ENCODE measurements at places on chromosomes 2 and 18.

DNA sequence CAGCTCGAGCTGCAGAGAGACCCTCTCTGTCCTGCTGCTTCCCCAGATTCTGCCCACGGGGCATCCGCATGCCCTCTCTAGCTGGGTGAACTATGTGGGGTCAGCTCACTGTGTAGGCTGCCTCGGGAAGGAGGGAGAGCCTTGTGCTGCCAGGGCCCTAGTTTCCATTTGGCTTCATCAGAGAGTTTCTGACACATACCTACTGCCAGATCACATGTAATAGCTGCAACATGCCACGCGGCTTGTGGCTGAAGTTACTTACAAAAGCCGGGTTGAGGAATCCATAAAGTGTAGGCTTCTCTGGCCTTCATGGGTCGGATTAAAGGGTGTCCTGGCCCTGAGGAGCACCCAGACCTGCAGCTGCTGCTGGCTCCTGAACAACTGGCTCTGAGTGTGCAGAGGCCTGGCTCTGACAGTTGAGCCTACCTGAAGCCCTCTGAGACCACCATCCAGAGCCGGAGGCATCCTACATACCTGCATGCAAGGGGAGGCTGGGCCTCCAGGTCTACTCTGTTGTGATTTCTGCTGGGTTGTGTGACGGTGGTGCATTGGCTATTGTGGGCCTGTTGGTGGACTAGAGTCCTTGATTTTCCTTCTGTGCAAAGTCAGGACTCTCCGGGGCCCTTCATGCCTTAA, 130.0 kb downstream of the SH3RF3 start:
- DNase-seq, result no peak

DNA sequence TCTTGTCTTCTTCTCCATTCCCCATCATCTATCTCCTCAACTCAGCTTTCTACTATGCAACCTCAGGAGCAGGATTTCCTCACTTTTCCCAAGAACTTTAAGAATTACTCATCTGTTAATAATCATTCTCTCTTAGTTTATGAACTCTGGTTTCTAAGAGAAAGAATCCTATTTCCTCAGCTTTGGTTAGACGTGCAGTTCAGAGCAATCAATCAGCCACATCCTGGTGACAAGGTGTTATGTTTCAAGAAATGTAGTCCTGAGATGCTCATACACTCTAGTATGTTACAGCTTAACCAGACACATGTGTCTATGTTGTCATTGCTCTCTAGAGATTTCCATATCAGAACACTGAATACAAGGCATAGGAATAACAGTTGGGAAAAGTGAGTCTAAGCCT, 277.9 kb downstream of the MBD2 start:
- no peak for DNase-seq

- no peak for DNase-seq
Measured at GRCh38 chr2:229832510-229832898, 89.3 kb downstream of the TRIP12 start.

DNA sequence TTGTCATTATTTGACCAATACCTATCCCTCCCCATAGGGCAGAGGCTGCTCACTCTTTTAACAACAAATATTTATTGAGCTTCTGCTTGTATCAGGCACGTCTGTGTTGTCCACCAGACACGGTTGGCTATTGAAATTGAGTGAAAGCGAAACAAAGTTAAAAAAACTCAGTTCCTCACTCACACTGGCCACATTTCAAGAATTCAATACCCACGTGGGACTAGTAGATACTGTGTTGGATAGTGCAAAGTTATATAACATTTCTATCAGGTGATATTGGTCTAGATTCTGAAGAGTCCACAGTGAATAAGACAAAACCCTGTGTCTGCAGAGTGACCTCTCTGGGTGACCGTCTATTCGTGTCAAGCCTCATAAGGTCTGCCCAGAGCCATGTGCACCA, 43.9 kb upstream of the GALR1 start:
- no peak for DNase-seq

DNA sequence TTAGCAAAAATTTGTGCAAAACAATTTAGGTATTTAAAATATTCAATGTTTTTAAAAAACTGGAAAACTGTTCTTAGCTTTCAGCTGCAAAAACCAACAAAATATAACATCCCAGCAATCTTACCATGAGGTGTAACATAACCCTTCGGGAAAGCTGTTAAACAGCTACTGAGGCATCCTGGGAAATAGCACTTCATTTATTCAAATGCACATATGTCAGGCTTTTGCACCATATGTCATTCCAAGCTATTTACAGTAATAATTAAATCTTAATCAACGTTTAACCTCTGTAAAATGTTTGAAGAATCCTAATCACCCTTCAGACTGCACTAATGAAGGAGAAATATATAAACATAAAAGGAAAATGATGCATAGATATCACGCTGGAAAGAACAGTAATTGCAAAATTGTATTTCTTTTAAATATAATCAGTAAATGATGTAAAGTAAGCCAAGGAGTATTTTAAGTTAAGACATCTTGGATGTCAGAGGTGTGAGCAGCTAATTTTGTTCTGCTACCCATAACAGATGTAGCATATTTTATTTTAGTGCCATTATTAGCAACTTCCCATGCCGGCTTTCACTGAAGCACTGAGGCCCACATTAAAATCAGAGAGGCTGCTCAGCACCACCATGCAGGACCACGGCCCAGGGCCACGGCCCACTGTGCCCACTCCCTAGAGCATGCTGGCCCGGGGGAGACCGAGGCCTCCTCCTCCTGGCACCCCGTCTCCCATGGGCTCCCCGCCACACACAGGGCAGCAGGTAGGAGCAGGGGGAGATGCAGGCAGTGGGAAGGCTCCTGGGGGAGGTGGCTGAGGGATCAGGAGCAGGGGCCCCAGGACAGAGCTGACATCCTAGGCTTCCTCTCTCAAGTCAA, 30.9 kb downstream of the EMX1 start:
- DNase-seq, result no peak

DNA sequence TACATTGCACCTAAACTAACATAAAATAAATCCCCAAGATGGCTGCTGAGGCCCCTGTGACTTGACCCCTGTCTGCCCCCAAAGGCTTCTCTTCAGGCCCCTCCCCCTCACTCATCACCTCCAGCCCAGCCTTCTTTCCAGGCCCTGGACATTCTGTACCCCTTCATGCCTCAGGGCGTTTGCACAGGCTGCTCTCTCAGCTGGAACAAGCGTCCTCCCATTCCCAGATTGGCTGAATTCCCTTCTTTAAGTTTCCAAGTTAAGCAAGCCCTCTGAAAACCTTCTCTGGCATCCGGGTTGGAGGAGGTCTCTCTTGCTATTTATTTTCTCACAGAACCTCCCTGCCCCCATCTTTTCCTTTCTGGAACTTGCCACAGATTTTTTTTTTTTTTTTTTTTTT, 165.2 kb upstream of the BCL2L11 start:
- DNase-seq, result no peak

- DNase-seq, result no peak
Measured at GRCh38 chr18:12068950-12069320, 24.7 kb upstream of the ANKRD62 start.

- DNase-seq, result no peak
Measured at GRCh38 chr18:40673150-40673549, 1281.9 kb upstream of the PIK3C3 start.

DNA sequence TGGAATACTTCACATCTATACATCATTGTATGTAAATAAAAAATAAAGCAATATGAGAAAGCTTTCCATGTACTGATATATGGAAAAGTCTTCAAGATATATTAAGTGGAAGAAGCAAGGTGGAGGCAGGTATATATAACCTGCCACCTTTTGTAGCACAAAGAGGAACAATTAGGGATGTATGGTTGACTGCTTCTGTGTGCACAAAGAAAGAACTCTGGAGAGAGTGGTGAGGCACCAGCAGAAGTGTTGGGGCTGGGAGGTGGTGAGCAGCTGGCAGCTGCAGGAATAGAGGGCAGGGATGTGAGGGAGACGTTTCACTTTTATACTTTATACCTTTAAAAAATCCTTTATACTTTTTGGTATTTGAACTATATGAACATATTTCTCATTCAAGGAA, 26.1 kb downstream of the KIF5C start:
- no peak for DNase-seq
